ENCODE measurements at places on chromosomes 11 and 22. TPM values are rescaled to one million over a fixed set of nuclear protein-coding genes. Genes with fewer than 3 reads are reported as not detected.

The NLRP14 gene
- under 0.01 TPM for total RNA-seq

The CALCA gene
- total RNA-seq: not detected

The PARVG gene
- under 0.01 TPM for total RNA-seq

The TEX54 gene
- not detected for total RNA-seq

The MPPED1 gene
- not detected for total RNA-seq

The TH gene
- total RNA-seq: not detected

The LMO1 gene
- total RNA-seq: 0.19 TPM

The FXYD2 gene
- 0.38 TPM for total RNA-seq

The KLHL22 gene
- total RNA-seq: 34.4 TPM

The OR52E8 gene
- total RNA-seq: not detected

The TRIM48 gene
- not detected for total RNA-seq

The MAJIN gene
- total RNA-seq: not detected

The KCNJ11 gene
- total RNA-seq: under 0.01 TPM
